Calu3 (cell line): ENCODE measurements at places on chromosomes 7 and 10. TPM values are rescaled to one million over a fixed set of nuclear protein-coding genes. Genes with fewer than 3 reads are reported as not detected.

The TRIM74 gene
- total RNA-seq: 0.33 TPM in 1 of 2 replicates, not detected in the other

DNA sequence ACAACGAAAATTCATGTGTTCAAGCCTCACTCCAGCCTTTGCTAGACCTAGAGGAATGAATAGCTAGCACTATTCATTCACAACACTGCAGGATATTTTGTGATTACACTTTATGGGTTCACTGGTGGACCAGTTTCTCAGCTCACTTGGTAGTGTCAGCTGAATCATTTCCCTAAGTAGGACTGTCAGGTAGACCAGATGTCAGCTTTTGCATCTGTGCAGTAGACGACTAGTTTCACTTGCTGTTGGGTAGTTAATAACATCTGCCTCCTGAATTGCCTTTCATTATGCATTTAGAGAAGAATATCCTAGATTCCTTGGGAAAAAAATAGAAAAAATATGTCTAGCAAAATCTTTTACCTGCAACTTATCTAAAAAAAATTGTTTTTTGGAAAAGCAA lies 296.4 kb downstream of the ADARB2 start:
- DNase-seq: no peak
- H3K27ac ChIP-seq: no peak overlapping the region
- H3K4me1 ChIP-seq: no peaks in the 10 kb centered on the region
- H3K27me3 ChIP-seq: no peaks in the 10 kb centered on the region
- H3K4me3 ChIP-seq: no peak overlapping the region

- H3K36me3 ChIP-seq: peaks cover 5% of the 10 kb centered on the region
- no peak for DNase-seq
- no peaks in the 10 kb centered on the region for H3K27me3 ChIP-seq
- H3K4me1 ChIP-seq: no peaks in the 10 kb centered on the region
- H3K27ac ChIP-seq: no peak overlapping the region
These were observed 186.1 kb upstream of the KAT6B start for GRCh38 chr10:74640134-74640921.

DNA sequence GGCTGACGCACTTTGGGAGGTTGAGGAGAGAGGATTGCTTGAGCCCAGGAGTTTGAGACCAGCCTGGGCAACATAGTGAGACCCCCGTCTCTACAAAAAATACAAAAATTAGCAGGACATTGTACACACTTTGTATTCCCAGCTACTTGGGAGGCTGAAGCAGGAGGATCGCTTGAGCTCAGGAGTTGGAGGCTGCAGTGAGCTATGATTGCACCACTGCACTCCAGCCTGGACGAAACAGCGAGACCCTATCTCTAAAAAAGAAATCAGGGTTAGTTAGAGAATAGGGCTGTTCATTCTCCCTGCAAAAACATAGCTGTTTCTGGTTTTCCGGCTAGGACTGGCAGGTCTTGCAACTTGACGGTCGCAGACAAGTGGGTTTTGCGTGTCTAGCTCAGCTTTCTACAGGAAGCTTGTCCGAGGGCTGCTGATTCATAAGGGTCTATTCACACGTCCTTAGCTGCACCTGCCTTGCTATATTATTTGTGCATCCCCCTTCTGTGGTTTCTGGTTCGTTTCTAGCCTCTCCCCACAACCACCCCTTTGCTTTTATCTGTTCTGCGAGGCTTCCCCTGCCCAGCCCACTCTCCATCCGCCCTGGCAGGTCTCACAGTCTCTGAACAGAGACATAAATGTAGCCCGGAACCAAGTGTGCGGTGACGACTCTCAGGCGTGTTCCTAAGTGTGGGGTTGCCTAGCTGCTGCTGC lies 10.7 kb downstream of the AMZ1 start:
- H3K27me3 ChIP-seq: peaks cover 60% of the 10 kb centered on the region
- no peaks in the 10 kb centered on the region for H3K36me3 ChIP-seq
- no peak overlapping the region for H3K4me3 ChIP-seq
- H3K4me1 ChIP-seq: no peaks in the 10 kb centered on the region
- H3K27ac ChIP-seq: no peak overlapping the region

The MYL7 gene
- not detected in 2 replicates for total RNA-seq
